ENCODE measurements at places on chromosomes 7 and 10.

DNA sequence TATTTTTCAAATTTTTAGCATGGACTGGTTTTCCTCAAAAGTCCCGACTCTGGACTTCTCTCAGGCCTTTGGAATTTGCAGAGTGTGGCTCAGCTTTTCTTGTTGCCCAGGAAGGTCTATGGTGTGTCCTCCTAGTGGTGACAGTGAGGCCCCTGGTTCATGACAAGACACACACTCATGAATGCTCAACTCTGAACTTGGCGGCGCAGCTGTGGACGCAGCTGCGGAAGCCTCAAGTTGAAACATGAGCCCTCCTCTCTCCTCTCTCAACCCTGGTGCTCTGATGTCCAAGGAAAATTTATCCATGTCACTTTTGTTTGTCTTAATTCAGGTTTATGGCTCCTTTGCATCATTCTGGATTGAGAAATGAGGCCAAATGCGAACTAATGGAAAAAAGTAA is 183.9 kb downstream of the HECW1 start:
- DNase-seq, result no peak

GRCh38 chr10:89295597-89295996 is 6.2 kb upstream of the IFIT2 start:
- DNase-seq, result no peak

DNA sequence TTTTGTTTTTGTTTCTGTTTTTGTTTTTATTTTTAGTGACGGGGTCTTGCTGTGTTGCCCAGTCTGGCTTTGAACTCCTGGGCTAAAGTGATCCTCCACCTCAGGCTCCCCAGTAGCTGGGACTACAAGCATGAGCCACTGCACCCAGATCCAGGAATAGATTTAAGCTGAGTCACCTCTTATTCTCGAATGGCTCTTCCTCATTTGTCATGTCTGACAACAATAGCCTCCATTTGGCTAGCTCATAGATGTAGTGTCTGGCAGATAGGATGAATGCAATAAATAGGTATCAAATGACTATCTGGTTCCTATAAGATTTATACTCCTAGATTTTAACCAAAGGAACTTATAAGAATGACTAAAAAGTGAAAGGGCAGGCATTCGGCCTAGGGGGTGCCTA is 172.9 kb downstream of the TMEM26 start:
- DNase-seq, result peak; percentile 16

DNA sequence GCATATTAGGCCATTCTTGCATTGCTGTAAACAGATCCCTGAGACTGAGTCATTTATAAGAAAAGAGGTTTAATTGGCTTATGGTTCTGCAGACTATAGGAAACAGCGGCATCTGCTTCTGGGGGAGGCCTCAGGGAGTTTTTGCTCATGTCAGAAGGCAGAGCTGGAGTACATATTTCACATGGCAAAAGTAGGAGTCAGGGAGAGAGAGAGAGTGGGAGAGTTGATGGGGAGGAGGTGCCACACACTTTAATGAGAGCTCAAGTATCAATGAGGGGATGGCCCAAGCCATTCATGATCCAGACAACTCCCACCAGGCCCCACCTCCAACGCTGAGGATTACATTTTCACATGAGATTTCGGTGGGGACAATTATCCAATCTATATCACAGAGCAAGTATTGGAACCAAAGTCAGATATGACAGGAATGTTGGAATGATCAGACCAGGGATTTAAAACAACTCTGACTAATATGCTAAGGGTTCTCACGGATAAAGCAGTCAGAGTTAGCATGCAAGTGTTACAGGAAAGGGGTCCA is 795.3 kb upstream of the CELF2 start:
- no peak for DNase-seq

DNA sequence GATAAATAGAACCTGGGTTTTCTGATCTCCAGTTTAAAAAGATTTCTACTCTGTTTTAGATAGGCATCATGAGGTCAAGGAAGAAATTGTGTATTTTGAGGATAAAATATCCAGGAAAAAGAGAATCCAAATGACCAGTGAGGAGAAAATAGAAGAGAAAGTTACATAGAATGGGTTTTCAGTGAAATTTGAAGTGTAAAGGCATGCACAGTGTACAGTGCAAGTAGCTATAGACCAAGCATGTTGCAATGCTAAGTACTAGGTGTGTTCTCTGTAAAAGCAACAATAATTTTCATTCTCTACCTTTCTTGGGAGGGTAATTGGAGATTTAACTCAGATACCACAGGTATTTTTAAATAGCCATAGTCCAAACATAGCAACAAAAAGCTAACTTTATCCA is 22.6 kb downstream of the CDK1 start:
- DNase-seq, result no peak

DNA sequence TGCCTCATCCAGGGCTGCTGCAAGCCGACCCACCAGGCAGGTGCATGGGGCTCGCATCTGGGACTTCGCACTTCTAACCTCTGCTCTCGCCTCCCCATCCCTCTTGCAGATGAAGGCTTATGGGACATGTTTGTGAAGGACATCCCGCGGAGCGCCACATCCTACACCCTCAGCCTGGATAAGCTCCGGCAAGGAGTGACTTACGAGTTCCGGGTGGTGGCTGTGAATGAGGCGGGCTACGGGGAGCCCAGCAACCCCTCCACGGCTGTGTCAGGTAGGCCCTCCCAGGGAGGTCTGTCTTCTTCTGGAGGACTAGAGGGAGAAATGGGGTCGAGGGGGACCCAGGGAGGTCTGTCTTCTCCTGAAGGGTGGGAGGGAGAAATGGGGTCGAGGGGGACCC is 448.9 kb upstream of the FOXK1 start:
- no peak for DNase-seq

DNA sequence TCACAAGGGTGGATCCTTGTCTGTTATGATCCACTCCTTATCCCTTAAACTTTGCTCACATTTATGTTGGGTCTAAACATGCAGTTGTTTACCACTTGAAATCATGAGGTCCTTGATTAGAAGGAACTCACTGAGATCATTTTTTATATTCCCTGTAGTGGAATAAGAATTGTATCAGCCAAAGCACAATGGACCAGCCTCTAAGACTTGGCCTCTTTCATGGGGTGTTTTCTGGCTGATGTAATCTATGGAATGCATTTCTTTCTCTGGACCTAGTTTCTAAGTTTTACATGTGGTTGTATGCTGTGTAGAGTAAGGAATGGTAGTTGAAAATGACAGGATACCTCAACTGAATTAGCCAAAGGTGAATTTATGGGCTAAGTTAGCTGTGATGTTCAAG is 376.6 kb downstream of the SORCS3 start:
- no peak for DNase-seq

- peak; percentile 75 for DNase-seq
These were observed 32.2 kb upstream of the GARS1 start for GRCh38 chr7:30562498-30562897.

- DNase-seq, result no peak
These were observed 22.6 kb upstream of the DIP2C start for GRCh38 chr10:712089-712488.

GRCh38 chr10:116281775-116282174 is 8.8 kb upstream of the GFRA1 start:
- no peak for DNase-seq

- DNase-seq, result no peak
These were observed 374.6 kb upstream of the ADARB2 start for GRCh38 chr10:2111965-2112364.

DNA sequence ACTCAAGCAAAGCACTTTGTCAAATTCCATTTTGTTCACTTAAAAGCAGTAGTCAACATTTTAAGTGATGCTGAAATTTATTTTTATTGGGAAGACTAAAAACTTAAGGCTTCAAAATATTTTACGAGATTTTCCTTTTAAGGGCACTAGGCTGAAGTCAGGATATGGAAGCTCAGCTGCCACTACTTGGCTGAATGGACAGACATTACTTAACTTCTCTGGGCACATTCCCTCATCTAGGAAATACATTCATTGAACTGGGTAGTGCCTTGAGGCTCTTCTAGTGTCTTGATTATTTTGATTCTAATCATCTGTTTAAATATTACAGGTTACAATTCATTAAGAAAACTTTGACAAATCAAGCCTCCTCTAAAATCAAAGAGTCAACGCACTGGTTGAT is 11.1 kb downstream of the MEOX2 start:
- no peak for DNase-seq

DNA sequence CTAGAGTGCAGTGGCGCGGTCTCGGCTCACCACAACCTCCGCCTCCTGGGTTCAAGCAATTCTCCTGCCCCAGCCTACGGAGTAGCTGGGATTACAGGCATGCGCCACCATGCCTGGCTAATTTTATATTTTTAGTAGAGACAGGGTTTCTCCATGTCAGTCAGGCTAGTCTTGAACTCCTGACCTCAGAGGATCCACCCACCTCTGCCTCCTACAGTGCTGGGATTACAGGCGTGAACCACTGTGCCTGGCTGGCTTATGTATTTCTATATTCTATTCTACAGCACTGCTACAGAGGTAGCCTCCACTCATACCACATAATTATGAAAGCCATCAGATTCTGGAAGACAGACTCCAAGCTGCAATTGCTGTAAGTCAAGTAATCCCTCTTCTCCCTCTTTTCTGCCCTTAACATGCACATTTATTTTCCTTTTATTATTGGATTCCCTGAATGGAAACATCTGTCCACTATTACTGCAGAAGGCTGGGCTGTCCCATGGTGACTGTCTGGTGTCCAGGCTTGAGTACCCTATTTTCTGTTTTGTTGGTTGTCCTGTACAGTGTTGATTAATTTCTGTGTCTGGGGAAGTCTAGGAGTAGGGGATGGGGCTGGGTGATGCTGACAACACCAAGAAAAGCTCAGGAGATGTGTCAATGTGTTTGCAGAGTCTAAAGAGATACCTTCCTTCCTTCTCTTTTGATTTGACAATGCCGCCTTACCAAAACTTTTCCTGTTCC is 5.8 kb upstream of the ZNF487 start:
- no peak for DNase-seq

- DNase-seq, result peak; percentile 34
These were observed 32.6 kb upstream of the ZNRF2 start for GRCh38 chr7:30251708-30252329.

- no peak for DNase-seq
These were observed 11.5 kb upstream of the RSU1 start for GRCh38 chr10:16828701-16829175.

GRCh38 chr7:97819161-97819560 is 53.0 kb downstream of the ASNS start:
- DNase-seq, result peak; percentile 54

- DNase-seq, result peak; percentile 30
These were observed 90.8 kb downstream of the DNAJB9 start for GRCh38 chr7:108660465-108660864.

GRCh38 chr10:104938031-104938430 is 296.9 kb downstream of the SORCS3 start:
- DNase-seq, result peak; percentile 64

All from NCI-H69 (cell line).